ENCODE measurements at places on chromosomes 3 and 15.

DNA sequence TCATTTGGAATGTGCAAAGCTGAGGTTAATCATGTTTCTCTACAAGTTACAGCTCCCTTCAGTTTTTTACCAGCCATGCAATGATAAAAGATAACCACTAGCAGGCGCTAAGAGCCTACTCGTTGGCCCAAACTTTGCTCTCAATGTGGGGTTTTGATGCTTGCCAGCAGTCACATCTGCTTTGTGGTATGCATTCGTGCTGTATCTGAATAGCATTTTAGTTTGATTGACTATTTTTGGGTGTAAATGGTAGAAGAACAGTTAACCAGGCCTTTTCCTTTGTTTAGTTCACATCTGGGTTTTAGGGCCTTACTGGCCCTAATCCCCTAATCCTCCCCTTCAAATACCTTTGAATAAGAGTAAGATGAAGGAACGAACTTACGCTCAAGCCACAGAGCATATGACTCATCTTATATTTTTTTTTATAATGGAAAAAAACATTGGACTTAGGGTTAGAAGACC lies 4.4 kb upstream of the CLDN11 start:
- DNase-seq, result no peak

GRCh38 chr3:160343132-160343531 lies 55.9 kb downstream of the IFT80 start:
- no peak for DNase-seq

DNA sequence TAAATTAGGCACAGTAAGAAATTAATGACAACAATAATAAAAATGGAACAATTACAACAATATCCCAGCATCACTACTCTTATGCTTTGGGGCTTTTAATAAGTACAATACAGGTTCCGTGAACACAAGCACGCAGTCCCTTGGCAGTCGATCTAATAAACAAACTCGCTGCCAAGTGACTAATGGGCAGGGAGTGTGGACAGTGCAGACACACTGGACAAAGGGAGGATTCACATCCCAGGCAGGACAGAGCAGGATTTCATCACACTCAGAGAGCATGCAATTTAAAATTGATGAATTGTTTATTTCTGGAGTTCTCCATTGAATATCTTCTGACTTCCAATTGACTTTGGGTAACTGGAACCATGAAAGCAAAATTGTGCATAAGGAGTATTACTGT lies 524.1 kb upstream of the CFAP20DC start:
- DNase-seq, result no peak

DNA sequence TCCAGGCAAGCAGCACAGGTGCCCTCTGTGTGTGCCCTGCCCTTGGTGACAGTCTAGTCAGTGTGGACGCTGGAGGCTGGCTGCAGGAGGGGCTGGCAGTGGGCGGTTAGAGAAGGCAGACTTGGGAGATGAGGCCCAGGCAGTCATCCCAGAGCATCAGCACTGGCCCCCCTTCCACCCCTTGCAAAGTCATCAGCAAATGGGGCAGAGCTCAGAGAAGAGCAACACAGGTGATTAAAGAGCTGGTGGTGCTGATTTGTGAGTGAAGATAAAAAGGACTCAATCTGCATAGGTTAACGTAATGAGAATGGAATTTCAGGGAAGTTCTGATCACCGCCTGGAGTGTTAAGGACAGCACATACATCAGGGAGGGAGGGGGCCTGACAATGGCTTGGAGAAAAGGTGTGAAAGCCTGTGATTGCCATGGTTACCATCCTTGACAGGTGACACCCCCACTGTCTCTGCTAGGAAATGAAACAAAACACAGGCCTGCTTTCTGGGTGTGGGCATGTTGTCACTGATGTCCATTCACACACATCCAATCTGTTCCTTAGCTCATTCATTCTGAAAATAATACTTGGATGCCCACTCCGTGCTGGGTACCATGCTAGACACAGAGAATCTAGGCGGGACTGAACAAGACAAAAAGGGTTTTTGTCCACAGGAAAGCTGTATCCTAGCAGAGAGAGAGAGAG lies 269.6 kb upstream of the ST8SIA2 start:
- DNase-seq, result no peak

DNA sequence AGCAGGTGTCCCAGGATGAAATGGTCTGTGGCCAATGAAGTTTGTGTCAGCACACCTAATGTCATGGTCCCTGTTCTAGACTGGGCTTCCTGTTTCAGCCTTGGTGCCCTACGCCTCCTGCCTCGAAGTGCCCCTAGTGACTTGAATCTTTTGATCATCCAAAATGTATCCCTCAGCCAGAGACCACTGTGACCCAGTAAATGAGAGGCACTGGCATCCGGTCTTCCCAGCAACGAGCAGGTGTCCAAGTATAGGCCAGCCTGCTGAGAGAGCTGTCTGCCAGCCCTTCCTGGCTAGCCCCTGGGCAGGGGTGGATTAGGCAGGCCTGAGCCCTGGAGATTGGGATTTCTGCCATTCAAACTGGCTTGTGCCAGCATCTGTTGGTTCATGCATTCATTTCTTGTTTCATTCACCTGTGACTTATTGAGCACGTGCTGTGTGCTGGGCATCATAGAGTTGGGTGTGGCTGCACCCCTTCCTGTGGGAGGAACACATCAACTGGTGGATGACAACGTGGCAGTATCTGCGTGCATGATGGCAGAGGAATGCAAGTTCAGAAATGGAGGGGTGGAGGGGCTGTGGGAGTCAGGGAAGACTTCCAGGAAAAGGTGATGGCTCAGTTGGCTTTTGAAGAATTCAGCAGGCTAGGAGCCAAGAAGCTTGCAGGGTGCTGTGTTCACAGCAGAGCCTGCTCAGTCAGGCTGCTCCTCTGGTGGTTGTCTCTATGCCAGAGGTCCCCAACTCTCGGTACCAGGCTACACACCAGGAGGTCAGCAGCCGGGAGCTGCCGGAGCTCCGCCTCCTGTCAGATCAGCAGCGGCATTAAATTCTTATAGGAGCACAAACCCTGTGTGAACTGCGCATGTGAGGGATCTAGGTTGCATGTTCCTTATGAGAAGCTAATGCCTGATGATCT lies 21.6 kb downstream of the ESYT3 start:
- no peak for DNase-seq

GRCh38 chr3:187798126-187798525 lies 52.9 kb upstream of the BCL6 start:
- DNase-seq, result no peak

- no peak for DNase-seq
Observed at GRCh38 chr3:46664188-46664970, 29.1 kb downstream of the ALS2CL start.

DNA sequence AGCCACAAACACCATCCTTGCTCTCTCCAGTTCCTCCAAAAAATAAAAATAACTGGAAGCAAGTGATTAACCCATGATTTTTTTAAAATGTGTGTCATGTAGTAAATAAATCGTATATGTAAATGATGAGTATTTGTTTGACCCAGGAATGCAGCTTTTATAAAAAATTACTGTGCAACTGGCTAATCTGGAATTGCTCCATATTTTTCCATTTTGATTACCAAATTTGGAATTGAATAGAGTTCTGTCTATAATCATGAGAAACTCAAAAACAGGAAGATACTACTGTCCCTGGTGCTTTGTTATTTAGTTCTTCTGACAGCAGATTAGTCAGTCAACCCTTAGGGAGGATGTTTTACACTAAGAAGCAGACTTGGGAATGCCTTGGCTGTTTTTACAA lies 116.2 kb downstream of the CCNL1 start:
- DNase-seq, result no peak

- no peak for DNase-seq
Observed at GRCh38 chr3:187251599-187251998, 39.9 kb downstream of the MASP1 start.

- no peak for DNase-seq
Observed at GRCh38 chr3:48966876-48967361, 23.1 kb upstream of the P4HTM start.

DNA sequence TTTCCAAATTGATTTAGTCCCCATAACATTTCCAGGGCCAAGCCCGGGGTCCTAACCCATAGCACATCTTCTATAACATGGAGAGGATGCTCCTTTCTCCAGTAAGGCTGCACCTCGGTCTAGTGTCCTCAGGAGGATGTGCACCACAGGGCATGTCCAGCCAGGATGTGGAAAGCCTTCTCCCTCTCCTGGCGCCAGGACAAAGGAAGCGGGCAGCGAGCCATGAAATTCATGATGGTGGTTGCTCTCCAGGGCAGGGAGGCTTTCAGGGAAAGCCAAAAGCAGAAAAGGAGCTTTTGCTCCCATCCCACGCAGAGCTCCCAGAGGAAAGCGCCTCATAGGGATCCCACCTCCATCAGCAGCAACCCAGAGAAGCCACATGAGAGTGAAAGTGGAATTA lies 220.0 kb downstream of the ADAMTSL3 start:
- no peak for DNase-seq

DNA sequence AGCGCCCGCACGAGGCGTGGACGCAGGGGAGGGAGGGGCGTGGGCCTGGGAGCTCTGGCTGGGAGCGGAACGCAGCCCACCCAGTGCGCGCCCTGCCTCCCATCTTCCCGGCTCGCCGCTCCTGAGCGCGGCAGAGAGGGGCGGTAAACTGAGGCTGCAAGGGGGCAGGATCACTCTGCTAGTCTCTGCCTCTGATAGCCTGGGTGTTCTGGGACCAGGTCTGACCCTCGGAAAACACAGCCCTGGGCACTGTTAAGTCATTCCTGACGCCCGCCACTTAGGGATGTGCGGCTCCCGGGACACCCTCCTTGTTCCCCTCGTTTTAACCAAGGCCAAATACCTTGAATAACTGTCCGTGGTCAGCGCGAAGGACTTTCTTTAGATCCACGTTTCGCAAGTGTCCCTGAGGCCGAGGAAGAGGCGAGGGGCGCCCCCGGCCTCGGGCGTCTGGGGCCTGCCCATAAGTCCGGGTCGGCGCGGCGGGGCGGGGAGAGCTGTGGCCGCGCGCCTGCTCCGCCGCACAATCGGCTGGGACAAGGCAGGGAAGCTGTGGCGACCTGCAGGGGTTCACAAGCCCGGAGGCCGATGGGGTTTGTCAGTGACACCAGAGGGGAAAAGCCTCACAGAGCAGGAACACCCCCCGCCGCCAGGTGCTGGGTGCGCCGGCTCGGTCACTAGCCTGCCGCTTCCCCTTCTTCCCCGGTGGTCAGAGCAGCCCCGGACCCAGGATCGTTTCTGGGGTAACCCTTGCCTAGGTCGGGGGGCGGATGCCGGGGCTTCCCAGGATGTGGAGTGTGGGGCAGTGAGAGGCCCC lies 1.5 kb downstream of the ITPKA start:
- no peak for DNase-seq
